ENCODE measurements at places on chromosomes 2 and 18. TPM values are rescaled to one million over a fixed set of nuclear protein-coding genes. Genes with fewer than 3 reads are reported as not detected.

GRCh38 chr2:130832296-130832940, 4.3 kb upstream of the ARHGEF4 start:
- no peak for DNase-seq

GRCh38 chr2:119873350-119874315, 113.9 kb downstream of the PTPN4 start:
- no peak for DNase-seq

DNA sequence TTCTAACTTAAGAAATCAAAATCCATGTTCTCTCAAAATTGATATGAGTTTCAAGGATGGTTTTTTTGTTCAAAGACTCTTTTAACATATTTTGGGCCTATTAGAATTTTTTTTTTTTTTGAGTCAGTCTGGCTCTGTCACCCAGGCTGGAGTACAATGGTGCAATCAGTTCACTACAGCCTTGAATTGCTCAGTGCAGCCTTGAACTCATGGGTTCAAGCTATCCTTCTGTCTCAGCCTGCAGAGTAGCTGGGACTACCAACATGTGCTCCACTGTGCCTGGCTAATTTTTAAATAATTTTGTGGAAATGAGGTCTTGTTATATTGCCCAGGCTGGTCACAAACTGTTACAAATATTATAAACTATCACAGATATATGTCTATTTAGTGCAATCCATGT, 40.6 kb upstream of the RBMS1 start:
- no peak for DNase-seq

DNA sequence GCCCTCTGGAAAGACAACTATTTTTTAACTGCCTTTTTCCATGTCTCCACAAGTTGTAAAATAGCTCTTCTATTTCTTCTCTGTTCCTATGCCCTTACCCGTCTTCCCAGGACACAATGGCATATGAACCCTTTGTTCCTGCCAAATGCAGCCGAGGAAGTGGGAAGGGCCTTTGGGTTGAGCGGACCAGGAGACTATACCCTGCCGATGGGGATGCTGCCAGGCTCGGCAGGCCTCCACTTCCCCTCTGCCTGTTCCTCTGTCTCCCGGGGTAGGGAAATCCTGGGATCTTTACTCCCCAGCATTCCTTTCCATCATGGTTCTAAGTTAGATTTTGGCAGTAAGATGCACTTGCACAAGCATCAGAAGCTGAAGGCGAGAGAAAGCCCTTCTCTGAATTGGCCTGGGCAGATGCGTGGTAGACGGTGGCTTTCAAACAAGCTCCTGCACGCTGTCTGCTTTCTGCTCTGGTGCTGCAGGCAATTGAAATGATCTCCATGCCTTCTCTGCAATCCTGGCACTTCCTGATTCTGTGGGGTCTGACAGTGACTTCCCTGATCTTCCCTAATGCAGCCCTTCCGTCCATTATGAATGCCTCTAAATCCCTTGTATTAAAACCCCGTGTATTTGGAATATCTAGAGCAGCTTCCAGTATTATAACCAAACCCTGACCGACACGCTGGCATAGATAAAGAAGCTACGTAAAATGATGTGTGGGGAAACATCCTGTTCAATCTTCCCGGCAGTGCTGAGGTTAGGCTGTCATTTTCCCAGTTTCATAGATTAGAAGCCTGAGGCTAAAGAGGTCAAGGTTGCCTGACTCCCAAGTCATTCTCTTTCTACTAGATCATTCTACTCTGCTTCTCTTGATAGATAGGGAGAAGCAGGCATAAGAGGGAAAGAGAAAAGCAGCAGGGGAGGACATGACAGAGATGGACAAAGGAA, 69.8 kb downstream of the MCFD2 start:
- no peak for DNase-seq

GRCh38 chr2:23769364-23769763, 157.6 kb downstream of the ATAD2B start:
- no peak for DNase-seq

C2orf49 gene
- polyA plus RNA-seq = 15.2 TPM

HOXD12 gene
- polyA plus RNA-seq = not detected

SERPINB3 gene
- not detected for polyA plus RNA-seq

CROCC2 gene
- polyA plus RNA-seq = not detected

Measured in GM12878 (cell line).